ENCODE measurements at places on chromosomes 7 and 10.

DNA sequence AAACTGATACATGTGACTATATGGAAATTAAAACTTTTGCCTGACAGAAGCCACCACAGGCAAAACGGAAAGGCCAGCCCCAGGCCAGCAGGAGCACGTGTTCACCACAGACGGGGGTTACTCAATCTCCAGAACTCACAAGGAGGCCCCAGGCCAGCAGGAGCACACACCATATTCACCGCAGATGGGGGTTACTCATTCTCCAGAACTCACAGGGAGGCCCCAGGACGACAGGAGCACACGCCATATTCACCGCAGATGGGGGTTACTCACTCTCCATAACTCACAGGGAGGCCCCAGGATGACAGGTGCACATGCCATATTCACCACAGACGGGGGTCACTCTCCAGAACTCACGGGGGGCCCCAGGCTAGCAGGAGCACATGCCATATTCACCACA, 61.5 kb downstream of the NKX6-2 start:
- no peak for DNase-seq

GRCh38 chr10:62733654-62734293, 70.7 kb upstream of the ADO start:
- no peak for DNase-seq

DNA sequence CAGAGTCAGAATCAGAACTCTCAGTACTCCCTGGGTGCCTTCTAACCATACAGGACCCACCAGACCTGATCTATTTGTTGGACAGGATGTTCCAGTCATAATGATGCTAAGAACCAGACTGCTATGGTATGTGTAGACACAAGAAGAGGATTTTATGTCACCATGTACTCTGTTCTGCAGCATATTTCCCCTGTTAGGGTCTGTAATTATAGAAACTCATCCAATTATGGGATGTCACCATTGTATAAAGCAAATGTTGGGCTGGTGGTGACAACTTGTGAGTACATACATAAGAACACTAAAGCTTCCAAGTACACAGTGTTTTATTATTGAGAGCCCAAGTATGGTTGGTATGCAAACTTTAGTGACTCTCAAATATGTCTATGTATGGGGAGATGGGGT, 67.1 kb upstream of the AGBL3 start:
- DNase-seq, result no peak

GRCh38 chr10:100186253-100187212, 704 bp upstream of the ERLIN1 start:
- DNase-seq, result no peak

DNA sequence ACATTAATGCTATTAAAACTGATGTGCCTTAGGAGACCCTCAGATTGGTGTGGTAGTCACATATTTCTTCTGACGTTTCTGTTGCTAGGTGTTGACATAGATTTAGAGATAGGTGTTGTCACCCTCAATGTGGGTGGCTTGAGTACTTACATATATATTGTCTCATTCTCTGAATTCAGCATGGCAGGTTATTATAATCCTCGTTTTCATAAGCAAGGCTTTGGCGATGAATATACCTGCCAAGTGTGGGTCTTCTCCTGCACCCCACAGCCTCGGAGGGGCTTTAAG, 7.0 kb downstream of the FBH1 start:
- DNase-seq, result no peak

GRCh38 chr7:17401791-17402627, 103.6 kb downstream of the AHR start:
- no peak for DNase-seq

DNA sequence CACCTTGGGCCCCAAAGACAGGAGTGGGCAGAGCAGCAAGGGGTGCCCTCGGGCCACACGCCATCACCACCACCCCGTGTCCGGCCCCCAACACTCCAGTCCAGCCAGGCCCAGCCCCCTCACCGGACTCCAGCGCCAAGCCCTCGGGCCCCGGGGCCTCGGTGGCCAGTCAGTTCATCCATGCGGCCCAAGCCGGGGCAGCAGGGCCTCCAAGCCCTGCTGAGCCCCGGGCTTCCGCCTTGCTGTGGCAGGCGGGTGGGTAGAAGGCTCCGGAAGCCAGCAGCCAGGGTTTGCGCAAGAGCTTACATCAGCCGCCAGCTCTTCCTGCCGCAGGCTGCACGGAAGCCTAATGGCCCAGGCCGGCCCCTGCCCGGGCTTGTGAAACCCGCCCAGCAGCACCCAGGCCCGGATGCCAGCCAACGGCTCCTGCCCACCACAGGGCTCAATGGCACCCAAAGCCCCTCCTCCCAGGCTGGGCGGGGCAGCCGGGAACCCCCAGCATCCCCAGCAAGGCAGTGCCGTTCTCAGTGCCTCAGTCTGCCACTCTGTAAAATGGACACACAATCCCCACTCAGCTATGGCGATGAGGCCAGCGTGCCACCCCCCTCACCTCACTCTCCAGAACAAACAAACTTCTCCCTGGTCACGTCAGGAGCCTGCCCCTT, 26.5 kb downstream of the TNRC18 start:
- peak; percentile 48 for DNase-seq

DNA sequence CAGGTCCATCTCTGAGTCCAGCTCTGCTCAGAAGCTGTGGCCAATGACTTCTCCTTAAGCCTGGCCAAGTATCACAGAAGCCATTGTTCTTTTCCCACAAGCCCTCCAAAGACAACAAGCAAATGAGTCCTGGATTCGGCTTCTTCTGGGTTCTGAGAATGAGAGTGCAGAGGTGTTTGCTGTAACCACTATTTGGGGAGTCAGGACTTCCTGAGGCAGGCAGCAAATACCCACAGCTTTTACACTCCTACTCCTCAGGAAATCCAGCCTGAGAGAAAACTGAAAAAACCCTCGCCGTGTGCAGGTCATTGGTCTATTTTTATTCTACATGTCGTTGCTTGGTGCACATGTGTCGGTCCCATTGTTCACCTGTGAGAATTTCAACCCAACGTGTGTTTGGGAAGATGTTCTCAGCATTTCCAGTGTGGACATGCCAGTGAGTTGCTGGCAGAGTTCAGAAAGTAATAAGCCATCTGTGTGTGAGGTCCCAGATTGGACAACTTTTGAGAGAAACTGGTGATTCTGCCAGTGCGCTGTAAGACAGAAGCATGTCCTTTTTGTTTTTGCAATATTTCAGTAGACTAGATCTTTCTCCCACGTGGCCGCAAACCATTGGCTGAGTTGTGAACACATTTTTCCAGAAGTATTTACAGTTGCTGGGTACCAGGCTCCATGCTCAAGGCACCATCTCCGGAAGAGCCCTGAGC, 121.6 kb upstream of the LYZL2 start:
- no peak for DNase-seq

- no peak for DNase-seq
These were observed 65.2 kb downstream of the PTPRE start for GRCh38 chr10:127971963-127972615.

DNA sequence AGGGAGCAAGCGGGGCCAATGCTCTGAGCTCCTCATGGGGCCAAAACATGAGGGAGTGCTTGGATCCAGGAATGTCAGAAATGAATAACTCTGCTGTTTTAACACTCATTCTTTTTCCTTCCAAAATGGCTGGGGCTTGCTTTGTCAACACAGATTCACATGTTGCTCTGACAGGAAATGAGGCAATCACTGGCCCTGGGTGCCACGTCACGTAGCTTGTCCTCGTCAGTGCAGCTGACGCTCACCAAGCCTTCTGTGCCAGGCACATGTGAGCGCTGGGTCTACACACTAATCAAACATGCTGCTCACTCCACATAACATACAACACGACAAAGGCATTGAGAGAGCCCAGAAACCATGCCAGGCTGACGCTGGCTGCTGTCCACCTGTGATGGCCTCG, 198.9 kb downstream of the WDR37 start:
- no peak for DNase-seq

- DNase-seq, result no peak
These were observed 200.5 kb downstream of the MACC1 start for GRCh38 chr7:20016669-20017068.

DNA sequence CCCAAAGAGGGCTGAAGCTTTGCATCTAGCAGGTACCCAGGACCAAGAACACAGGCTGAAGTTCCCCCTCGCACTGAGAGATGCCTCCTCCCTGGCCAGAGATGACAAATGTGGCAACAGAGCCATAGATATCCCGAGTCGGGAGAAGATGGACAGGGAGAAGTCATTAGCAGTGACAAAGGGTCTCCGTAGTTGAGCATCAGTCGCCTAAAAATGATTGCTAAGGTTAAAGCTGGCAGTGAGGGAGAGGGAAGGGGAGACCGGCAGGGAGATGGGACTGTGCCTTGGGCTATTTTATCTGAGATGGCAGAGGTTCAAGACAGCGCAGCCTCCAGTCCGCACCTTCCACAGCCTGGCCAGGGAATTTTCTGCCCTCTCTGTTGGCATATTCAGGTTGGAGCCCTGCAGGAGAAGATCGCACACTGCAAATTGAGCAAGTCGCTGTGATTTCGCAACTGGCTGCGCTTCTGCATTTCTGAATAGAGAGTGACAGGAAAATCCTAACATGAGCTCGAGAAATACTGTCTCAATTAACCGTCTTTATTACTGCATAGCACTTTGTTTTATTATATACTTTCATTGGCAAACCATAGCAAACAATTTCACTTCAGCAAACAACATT, 238.9 kb upstream of the GPR26 start:
- DNase-seq, result no peak

- DNase-seq, result no peak
These were observed 16.1 kb upstream of the HIBADH start for GRCh38 chr7:27678617-27679260.

- DNase-seq, result no peak
These were observed 75.6 kb upstream of the OGDHL start for GRCh38 chr10:49837685-49838084.

DNA sequence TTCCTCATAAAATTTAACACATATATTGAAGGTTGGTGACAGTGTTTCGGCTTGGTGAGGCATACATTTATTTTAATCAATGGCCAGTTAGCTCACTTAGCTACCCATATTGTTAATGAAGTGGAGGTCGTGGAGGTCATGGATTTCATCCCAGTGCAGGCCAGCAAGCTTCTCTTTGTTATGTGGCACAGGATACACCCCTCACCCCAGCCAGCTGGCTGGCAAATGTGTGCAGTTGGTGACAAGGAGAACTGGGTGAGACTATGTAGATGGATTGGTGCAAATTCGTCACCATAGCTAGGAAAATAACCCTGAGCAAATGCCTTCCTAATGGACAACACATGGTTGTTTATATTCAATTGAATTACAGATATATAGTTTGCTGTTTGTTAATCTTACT, 50.5 kb upstream of the FOXP2 start:
- DNase-seq, result no peak

GRCh38 chr10:52258799-52259425, 55.2 kb upstream of the DKK1 start:
- DNase-seq, result no peak

DNA sequence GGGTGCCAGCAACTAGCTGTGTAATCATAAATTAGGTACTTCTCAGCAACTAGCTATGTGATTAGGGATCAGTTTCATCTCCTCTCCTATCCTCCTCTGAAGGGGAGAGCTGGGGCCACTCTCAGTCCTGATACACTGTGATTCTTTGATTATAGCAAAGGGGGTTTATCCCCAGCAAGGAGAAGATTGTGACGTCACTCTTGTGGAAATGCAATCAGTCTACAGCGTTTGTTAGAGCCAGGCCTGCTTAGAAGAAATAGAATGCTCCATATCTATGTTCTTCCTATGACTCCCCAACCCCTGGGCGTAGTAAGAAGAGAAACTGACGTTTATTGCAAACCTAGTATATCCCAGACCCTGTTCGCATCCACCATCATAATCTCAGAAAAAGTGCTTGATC, 308.2 kb downstream of the GFRA1 start:
- no peak for DNase-seq

- DNase-seq, result no peak
These were observed 101.4 kb upstream of the STEAP1B start for GRCh38 chr7:22601408-22601807.

DNA sequence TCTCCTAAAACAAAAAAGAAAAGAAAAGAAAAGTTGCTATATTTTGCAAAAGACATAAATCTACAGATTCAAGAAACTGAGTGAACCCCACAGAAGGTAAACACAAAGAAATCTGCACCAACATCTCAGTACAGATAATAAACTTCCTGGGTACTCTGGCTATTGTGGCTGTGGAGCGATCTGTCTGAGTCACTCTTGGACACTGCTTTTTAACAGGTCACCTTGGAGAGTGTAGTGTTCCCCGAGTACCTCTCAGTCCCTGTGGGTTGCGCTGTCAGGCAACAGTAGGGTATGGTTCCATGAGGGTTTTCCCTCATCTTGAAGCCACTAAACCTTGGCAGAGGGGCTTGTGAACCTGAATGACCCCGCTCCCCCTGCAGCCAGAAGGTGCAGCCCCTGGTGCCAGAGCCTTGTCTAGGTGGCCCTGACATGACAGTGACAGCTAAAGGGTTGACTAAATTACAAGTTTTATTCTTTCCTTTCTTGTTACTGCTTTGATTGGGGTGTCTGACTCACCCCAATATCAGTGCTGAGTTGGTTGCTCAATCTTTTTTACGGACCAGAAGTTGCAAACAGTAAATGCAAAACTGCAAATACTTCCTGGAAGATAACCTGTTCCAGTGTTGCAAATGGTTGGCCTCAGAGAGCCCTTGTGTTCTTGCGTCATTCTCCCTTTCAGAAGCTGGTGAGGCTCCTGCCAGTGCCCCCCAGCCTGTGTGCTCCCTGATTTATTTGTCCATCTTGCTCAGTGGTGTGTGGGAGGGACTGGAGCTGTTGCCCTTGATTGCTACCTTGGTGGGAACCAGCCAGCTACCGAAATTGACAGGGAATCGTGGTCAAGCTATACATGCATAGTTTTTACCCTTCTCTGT, 30.6 kb downstream of the POR start:
- DNase-seq, result no peak
